M059J (cell line): ENCODE measurements at places on chromosomes 5 and 9.

DNA sequence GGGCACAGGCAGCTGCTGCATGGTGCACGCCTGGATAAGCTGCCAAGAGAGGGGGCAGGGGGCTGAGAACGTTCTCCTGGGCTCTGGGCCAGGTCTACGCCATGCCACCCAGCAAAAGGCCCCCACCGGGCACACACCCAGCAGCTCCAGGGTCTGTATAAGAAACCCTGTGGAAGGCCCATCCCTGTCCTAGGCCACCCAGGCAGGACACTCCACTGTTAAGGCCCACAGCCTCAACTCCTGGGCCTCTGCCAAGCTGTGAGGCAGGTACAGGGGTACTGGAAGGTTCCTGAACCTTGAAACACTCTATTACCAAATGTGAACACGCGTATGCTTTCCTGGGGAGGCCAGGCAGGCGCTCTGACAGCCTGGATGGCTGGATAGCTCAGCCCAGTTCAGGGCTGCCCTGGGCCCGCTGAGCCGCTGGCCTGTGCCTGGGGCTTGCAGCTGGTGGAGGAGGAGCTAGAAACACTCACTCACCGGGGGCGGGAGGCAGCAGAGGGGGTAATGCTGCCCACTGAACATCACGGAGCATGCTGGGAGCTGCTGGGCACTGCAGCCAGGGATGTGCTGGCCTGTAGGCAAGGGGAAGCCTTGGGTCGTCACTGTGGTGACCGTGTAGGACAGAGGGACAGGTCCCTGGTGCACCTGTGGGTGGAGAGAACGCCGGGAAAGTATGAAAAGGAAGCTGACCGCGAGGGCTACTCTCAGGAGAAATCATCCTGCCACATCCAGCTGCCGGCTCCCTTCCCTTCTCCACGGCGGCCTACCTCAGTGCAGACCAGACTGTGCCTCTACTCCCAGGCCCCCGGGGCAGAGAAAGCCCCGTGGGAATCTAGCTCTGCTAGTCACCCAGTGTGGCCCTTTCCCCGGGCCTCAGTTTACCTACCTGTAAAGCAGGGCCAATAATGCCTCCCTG is 6.0 kb downstream of the RNF44 start:
- peak; percentile 36 for DNase-seq

DNA sequence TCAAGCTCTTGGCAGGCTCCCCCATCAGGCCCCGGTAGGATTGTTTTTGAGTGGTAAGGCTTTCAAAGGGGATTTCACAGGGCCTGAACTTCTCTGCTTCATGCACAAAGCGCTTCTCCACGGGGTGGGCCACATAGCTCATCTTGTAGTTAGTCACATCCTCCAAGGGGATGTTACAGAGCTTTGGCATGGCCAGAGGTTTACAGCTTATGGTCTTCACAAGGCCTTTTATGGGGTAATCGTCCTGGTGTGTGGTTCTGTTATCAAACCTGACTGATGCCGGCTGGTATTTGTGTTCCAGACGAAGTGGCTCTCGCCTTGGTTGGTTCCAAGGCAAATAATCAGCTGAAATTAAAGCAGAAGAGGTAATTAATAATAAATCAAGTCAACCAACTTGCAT is 104.3 kb downstream of the SAXO1 start:
- peak; percentile 13 for DNase-seq

DNA sequence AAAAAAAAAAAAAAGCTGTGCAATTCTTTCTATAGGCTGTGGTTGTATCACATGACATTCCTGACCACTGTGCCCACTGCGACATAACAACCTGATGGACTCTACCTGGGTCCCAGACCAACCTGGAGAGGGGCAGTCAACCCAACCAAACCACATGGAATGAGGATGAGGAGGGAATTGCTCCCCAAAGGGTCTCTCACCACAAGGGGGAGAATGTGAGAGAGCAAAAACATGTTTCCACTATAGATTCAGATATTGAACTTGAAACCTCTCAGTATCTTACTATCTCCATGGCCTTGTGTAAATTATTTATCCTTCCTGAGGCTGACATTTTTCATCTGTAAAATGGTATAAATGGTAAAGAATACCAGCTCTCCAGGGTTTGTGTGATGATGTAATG is 66.9 kb upstream of the SV2C start:
- DNase-seq, result no peak

DNA sequence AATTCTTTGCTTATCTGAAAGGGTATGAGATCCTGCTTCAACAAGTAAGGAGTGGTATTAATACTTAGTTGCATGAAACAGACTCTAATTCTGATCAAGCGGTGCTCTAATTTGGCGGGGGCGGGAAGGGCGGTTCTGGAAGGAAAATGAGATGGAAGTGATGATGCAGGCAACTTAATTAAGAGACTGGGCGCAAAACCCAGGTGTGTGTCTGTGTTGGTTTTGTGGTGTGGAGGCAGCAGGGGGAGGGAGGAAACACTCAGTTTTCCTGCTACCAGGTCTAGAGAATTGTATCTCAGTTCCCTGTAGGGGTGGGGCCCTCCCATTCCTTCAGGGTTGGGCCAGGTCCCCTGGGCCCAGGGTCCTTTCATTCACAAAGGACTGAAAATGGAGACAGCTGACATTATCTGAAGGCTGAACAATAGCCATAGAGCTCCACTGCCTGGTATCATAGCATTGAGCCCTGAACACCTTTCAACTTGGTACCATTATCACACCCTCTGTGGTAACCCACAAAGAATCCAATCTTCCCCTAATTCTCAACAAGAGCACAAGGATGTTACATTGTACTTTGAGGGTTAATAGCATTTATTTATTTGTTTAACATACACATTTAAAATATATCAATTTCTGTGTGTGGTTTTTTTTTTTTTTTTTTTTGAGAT is 17.2 kb upstream of the C5orf47 start:
- DNase-seq, result no peak

- DNase-seq, result no peak
Observed at GRCh38 chr5:105789246-105789645, 1881.5 kb downstream of the EFNA5 start.

GRCh38 chr5:21684992-21685391 is 1168.2 kb downstream of the CDH12 start:
- peak; percentile 56 for DNase-seq

GRCh38 chr9:71249729-71250317 is 128.4 kb upstream of the TRPM3 start:
- DNase-seq, result peak; percentile 64

- peak; percentile 94 for DNase-seq
Observed at GRCh38 chr9:98333703-98334582, 78.5 kb upstream of the TBC1D2 start.

DNA sequence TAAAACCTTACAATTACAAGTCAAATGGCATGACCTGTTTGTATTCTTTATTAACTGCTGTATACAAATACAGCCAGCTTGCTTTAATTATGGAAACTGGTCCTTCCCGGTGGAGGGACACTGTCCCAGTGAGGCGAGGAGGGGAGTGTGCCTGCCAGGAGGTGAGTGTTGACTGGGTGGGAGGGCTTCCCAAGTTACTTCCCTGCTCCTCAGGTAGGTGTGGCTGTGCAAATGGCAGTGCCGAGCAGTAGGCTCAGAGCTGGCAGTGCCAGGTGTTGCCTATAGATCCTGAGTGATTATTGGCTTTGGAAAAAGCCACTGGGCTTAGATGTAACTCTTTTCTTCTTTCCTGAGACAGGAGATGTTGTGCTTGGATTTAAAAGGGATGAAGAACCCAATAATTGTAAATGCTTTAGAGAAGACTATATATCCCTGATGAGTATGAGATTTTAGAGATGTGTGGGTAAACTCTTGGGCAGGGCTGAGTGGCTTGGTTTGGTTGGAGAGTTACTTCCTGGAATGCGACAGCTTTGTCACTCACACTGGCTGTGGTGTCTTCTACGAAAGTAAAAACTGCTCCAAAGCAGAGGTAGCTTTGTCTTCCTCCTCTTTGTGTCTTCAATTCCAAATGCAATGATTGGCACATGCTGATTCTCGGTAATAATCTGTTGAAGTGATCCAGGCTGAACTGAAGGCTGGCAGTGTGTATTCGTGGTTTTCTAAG is 43.7 kb downstream of the GLRX start:
- DNase-seq, result no peak

- no peak for DNase-seq
Observed at GRCh38 chr9:105890046-105890822, 195.9 kb downstream of the TMEM38B start.

DNA sequence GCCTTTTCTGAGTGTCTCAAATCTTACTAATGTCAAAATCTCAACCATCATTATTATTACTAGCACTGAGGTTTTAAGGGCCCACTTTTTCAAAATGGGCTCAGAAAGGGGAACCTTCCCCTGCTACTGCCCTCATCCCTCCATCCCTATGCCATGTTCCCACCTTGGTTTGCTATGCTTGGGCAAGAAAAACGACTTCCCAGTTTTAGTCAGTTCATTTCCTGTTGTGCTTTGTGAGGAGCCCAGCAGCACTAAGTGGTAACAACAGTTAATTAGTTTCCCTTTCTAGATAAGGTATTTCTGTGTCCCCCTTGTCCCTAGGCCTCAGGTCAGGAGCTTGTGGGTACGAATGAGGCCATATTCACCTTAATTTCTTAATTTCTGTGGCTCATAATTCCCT is 595.2 kb downstream of the RAB3C start:
- no peak for DNase-seq

- peak; percentile 96 for DNase-seq
Observed at GRCh38 chr9:4126184-4126865, 173.5 kb downstream of the GLIS3 start.

- no peak for DNase-seq
Observed at GRCh38 chr9:133114886-133115603, 6.0 kb downstream of the RALGDS start.

- peak; percentile 38 for DNase-seq
Observed at GRCh38 chr9:94014066-94014654, 59.0 kb upstream of the BARX1 start.

- DNase-seq, result no peak
Observed at GRCh38 chr9:75128535-75128934, 40.2 kb downstream of the OSTF1 start.

DNA sequence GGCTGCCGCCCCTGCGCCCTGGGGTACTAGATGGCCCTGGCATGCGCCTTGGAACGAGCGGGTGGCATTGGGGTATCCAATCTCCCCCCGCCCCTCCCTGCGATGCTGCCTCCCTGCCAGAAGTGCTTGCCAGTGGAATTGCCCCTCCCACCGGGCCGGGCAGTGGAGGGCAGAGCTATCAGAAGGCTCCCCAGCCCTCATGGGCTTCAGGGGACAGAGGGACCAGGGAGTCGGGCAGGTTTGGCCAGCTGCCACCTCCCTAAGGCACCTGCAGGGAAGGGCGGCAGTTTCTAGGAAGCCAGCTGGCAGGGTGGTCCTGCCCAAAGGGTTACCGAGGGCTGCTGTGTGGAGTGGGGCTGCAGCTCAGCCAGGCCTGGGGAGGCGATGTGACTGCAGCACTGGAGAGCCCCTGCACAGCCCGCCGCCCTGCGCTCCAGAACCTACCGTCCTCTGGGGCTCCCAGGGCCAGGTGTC is 52.8 kb upstream of the EGFL7 start:
- no peak for DNase-seq

GRCh38 chr5:127602896-127603844 is 45.7 kb upstream of the CTXN3 start:
- no peak for DNase-seq

DNA sequence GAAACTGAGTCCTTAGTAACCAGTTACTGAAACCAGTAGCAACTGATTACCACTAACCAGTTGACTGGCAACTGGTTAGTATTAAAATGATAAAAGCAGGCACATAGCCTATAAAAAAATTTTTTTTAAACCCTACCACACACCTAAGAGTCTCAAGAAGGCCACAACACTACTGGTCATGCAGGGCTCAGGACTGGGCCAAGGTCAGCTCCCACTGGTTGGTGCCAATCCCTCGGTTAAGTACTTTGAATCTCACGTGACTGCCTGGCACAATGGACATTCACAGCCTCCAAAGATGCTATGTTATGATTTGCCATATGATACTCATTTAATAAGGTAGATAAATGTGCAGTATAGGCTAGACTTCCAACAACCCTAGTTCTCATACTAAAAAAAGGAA is 8.5 kb downstream of the ANKH start:
- no peak for DNase-seq

DNA sequence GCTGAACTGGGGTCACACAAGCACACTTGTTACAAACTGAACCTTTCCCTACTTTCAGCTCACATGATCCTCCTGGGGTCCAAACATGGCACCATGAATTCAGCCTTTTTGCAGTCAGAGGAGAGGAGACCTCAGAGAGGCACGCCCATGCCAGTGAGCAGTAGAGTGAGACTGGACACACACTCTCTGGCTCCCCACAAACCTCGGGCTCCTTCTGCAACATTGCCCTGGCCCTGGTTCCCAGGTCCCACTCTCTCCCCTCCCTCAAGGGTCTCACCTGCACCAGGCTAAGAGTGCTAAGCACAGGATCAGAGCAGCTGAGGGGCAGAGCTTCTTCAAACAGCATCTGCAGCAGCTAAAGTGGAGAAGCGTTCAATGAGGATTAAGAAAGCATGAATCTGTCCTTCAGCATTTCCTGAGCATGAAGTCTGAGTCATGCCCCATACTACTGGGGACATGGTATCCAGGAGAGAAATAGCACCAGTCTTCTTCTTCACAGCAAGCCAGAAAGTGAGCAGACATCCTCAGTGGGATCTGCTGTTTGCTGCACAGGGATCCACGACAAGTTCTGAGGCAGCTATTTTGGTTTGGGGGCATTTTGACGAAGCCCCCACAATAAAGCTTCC is 27.2 kb downstream of the SLC35A4 start:
- DNase-seq, result peak; percentile 70

DNA sequence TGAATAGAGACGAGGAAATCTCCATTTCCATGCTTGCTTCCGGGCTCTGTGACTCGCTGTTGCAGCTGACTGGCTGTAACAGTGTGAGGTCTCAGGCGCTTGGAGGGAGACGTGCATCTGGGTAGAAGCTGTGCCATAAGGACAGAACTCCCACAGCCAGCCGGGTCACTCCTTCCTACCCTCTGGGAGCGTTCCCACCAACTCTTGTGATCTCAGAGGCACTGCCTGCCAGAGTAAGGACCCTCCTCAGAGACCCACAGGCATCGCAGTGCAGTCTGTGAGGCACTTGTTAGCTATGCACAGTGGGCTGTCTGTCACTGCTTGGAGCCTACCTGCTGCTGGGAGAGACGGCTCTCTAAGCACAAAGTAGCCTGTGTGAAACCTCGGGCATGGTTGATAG is 203.4 kb upstream of the SEMA6A start:
- no peak for DNase-seq

GRCh38 chr5:119631660-119632059 is 2.3 kb downstream of the FAM170A start:
- DNase-seq, result no peak

GRCh38 chr5:150349681-150350275 is 7.7 kb upstream of the TCOF1 start:
- no peak for DNase-seq

- DNase-seq, result peak; percentile 46
Observed at GRCh38 chr9:21661626-21662025, 140.8 kb upstream of the MTAP start.

- DNase-seq, result no peak
Observed at GRCh38 chr5:148913493-148913892, 87.1 kb downstream of the ADRB2 start.

- no peak for DNase-seq
Observed at GRCh38 chr5:8727396-8727795, 818.5 kb downstream of the SEMA5A start.

- no peak for DNase-seq
Observed at GRCh38 chr9:137723783-137724445, 105.1 kb downstream of the EHMT1 start.

- peak; percentile 51 for DNase-seq
Observed at GRCh38 chr9:79574781-79575180, 3.0 kb downstream of the TLE4 start.
